ENCODE measurements at places on chromosomes 1 and 21.

DNA sequence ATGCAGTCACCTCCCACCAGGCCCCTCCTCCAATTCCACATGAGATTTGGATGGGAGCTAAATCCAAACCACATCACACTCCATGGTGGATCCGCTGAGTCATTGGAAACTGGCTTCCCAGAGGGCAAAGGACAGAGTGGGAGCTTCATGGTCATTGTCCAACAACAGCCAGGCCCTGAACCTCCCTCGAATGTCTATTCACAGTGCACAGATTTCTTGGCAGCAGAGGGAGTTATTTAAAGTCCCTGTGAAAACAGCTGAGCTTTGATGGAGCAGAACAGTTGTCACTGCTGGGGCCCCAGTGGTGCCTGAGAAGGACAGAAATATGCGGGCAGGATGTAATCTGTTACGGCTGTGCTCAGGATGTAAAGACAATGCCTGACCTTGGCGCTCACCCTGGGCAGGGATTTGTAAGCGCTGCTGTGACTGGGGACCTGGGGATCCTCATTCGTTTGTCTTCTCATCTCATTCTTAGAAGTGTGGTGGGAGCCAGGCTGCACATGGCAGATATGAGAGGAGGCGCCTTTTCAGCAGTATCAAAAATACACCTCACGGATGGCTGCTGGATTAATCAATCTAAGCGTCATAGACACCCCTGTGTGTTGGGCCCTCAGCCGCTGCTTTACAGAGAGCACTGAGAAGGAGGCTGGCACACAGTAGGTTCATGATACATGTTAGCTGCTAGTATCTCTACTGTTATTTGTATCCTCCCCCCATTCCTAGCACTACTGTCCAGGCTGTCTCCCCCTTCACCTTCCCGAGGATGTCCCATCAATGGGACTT is 439.4 kb downstream of the PTPRU start:
- DNase-seq = no peak

- DNase-seq = no peak
These were observed 99.7 kb downstream of the PRDM16 start for GRCh38 chr1:3168678-3169077.

GRCh38 chr1:20154301-20154831 is 15.2 kb downstream of the PLA2G2F start:
- DNase-seq = no peak

DNA sequence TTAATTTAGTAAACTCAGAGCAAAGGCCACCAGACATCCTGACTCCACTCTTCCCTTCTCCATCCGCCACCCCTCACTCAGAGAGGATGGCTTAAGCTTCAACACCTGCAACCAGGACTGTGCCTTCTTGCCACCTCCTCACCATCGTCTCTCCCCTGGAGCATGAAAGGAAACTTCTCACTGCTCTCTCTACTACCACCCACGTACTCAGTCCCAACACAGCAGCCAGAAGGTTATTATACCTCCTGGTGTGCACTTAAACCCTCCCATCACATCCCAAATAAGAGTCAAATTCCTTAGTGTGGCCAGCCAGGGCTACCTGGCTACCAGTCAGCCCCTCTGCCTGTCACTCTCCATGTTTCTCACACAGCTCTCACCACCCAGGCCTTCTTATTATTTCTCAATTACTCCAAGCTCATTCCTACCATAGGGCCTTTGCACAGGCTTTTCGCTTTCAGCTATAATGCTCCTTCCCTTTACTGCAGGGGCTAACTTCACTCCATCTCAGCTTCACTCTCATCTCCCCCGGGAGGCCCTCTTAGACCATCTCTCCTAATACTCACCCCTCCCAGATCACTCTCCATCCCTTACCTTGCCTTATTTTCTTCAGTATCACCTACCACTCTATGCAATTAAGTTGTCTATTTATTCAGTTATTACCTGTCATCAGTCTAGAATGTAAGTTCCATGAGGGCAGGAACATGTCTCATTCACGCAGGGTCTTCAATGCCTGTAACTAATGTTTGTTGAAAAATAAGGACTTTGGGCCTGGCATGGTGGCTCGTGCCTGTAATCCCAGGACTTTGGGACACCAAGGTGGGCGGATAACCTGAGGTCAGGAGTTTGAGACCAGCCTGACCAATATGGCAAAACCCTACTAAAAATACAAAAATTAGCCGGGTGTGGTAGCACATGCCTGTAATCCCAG is 137.5 kb downstream of the TOMM20 start:
- DNase-seq = no peak

- DNase-seq = no peak
These were observed 20.1 kb downstream of the IFNLR1 start for GRCh38 chr1:24167008-24167407.

All from activated T-cell treated with anti-CD3 and anti-CD28 coated beads for 48 hours (primary cell).